ENCODE measurements at places on chromosomes 16 and 17.

GRCh38 chr16:12016291-12016947 lies 39.9 kb downstream of the SNX29 start:
- no peak for DNase-seq

- no peak for DNase-seq
Observed at GRCh38 chr16:68300734-68301459, 9.8 kb downstream of the SLC7A6OS start.

DNA sequence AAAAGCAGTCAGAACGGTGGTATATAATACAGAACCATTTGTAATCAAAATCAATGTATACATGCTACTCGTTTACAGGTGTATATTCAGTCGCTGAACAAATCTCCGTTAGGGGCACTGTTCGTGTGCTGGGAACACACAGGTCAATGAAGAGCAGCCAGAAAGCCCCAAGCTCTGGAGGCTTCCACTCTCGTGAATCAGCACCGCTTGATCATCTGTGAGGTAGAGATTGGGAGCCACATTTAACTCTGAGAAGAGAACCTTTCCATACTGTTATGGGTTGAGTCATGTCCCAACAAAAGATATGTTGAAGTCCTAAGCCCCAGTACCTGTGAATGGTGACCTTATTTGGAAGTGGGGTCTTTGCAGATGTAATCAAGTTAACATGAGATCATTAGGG lies 5.4 kb upstream of the CYTH1 start:
- DNase-seq, result no peak

DNA sequence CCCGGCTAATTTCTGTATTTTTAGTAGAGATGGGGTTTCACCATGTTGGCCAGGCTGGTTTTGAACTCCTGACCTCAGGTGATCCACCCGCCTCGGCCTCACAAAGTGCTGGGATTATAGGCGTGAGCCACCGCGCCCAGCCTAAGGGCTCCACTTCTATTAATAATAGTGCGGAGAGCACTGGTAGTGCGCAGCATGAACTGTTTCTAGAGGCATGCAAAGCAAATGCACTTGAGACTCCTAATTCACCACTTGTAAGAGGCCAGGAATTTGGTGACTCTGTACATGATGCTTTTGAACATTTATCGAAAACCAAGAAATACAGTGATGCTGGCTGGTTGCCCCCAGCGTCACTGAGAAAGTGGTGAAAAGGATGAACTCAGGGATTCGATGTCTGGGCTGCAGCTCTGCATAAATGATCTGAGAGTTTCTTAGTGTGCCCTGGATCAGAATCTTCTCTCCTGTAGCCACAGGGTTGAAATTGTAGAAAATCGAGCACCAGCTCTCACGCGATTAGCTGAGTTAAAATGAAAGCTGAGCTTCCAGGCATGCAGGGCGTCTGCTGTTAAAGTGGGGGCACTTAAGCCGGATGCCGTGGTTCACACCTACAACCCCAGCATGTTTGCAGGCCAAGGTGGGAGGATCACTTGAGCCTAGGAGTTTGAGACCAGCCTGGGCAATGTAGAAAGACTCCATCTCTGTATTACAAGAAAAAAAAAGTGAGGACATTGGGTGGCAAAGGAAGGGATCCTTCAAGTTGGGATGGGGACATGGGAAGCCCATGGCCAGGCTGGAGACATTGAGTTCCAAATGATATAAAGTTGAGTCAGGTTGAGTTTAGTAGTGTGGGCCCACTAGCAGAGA lies 4.8 kb downstream of the RNF213 start:
- no peak for DNase-seq

DNA sequence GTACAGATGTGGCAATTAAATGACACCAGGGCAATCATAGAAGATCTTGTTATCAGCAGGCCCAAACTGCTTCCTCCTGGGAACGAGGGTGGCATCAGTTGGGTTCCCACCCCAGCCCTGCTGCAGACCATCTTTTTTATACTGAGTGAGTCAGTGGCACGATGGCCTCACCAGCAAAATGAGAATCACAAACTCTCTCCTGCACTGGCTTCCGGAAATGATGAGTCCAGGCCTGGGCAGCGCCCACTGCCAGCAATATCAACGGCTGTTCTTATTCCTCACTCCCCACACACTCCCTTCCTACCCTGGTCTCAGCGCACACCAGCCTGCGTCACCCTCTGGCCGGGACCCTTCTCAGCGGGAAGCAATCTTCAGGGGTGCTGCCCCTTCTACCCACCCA lies 340.3 kb downstream of the FOXL1 start:
- DNase-seq, result no peak

DNA sequence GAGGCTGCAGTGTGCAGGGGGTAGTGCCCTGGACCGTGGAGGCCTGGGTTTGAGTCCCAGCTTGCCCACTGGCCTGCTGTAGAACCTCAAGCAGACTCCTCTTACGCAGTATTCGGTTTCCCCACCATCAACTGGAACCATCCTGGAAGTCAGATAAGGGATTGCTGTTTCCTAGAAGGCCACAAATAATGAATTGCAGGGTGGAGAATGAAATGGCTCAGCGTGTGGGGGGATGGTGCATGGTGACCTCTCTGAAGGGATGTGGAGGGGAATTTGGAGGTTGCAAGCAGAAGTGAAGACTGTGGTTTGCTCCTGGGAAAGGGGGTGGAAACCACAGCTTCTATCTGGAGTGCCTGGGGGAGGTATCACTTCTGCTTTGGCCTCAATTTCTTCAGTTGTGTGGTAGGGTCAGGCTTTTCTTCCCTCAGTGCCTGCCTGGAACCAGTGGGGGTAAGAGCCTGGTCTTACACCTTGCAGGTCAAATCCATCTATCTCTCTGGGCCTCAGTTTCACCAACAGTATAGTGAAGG lies 1.7 kb downstream of the ADGRG5 start:
- no peak for DNase-seq

- no peak for DNase-seq
Observed at GRCh38 chr16:13791095-13791494, 128.9 kb upstream of the ERCC4 start.

GRCh38 chr16:2852003-2852730 lies 5.8 kb downstream of the PRSS22 start:
- no peak for DNase-seq

DNA sequence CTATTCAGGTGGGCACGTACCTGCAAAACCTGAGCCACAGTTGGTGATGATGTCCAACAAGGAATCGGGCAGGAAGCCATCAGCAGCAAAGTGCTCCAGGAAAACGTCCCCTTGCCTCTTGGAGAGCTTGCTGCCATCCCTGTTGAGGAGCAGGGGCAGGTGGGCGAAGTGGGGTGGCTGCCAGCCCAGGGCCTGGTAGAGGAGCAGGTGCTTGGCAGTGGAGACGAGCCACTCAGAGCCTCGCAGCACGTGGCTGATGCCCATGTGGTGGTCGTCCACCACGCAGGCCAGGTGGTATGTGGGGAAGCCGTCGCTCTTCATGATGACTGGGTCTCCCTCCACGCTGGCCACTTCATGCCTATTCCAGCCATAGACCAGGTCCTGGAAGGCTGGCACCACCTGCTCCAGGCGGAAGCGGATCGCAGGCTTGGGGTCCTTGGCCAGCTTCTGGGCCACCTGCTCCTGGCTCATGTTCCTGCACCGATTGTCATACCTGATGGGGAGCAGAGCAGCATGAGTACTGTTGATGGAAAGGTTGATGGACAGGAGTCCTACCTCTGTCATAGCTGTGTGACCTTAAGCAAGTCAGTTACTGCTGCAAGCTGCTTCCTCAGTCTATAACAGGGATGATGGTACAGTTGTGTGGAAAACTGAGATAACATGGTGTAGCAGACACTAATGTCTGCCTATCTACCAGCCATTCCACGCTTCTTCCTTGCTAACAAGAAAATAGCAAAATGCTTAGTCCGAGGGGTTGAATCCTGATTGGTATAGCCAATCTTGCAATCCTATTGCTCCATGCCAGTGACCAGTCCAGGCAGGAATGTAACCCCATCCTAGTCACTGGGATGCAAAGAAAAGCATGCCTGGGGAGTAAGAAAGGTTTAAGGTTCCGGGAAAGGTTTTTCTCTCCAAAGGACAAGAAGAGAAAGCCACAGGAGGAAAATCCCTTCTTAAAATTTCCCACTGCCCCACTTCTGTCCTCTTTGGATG lies 22.0 kb downstream of the EARS2 start:
- DNase-seq, result no peak

DNA sequence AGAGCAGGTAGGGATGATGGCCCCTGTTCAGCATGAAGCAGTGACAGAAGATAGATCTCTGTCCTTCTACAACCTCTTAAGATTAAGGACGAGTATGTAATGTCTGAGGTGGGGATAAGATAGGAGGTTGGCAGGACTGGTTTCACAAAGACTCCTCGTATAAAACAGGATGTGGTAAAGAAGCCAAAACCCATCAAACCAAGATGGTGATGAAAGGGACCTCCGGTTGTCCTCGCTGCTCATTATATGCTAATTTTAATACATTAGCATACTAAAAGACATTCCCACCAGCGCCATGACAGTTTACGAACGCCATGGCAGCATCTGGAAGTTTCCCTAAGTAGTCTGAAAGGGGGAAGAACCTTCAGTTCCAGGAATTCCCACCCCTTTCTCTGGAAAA lies 27.3 kb downstream of the MIS12 start:
- DNase-seq, result no peak

- DNase-seq, result peak; percentile 6
Observed at GRCh38 chr16:64089697-64090096, 1032.2 kb downstream of the CDH11 start.

- no peak for DNase-seq
Observed at GRCh38 chr16:18788828-18789514, 1.2 kb downstream of the RPS15A start.

DNA sequence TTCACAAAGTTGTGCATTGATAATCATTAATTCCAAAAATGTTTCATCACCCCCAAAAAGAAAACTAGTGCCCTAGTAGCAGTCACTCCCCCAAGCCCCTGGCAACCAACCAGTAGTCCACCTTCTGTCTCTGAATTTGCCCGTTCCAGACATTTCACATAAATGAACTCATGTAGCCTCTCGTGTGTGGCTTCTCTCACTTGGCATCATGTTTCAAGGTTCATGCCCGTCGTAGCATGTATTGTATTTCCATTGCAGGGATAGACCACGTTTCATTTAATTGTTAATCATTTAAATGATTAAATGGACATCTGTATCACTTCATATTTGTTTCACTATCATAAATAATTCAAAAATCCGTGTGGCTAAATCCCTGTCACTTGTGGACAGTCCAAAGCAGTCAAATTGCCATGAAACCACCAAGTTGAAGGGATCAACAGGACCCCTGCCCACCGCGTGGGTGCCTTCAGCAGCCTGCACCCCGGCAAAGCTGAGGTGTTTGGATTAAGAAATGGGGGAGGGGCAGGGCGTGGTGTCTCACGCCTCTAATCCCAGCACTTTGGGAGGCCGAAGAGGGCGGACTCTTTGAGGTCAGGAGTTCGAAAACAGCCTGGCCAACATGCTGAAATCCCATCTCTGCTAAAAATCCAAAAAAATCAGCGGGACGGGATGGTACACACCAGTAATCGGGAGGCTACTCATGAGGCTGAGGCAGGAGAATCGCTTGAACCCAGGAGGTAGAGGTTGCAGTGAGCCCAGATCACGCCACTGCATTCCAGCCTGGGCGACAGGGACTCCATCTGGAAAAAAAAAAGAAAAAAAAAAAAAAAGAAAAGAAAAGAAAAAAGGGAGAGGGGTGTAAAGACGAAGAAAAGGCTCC lies 8.7 kb upstream of the FLYWCH2 start:
- no peak for DNase-seq

- DNase-seq, result no peak
Observed at GRCh38 chr16:83343935-83344366, 463.8 kb upstream of the HSBP1 start.

DNA sequence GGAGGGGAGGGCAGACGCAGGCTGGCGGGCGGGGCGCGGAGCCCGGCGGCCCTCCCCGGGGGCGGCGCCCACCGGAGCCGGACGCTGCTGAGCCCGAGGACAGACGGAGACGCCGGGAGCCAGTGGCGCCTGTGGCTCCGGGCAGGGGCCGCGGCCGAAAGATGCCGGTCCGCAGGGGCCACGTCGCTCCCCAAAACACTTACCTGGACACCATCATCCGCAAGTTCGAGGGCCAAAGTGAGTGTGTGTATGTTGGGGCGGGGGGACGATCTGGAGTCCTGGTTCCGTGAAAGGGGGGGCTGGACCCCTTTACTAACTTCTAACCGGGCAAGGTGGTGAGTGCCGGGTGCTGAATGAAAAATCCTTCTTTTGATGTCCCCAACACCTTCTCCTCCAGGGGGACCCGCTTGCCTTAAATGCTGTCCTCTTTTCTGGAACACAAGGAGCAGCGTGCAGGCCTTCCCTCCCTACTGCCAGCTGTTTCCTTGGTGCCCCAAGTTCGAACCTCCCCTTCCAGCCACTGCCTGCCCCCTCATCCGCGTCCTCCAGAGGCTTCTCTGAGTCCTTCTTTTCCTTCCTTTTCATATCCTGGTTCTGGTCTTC lies at the start of gene KCNH6:
TSS of gene KCNH6 (plus strand) at position 106 of the 603 bp plus-strand sequence. CDS start at position 162, 56 bp downstream.
- DNase-seq, result no peak

DNA sequence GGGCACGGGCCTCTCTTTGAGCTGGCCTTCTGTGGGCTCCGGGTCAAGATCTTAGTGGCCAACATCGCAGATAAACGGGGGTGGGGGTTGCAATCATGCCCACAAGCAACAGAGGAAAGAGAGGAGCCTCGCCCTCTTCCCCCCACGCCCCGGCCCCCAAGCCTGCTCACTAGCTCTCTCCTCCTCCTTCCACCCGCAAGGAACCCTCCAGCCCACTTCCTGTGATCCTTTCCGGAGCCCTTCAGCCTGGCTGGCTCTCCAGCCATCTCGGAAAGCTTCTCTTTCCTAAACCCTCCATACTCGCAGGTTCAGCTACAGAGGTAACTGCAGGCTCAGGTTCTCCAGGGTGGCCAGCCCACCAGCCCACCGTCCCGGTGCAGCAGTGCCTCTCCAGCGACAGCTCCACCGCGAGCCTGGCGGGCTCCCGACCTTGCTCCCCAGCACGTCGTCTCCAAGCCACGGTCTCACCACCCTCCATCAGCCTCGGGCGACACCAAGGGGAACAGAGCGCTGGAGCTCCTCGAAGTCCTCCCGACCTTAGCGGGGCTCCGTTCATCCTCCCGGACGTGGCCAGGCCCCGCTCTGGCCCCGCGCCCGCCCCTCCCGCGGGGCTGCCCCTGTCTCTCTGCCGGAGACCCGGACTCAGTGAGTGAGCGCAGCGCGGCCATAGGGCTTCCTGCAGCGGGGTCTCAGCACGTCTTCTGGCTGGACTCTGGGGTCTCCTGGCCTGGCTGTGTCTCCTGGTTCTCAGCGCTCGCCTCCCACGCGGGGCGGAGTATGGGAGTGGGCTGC lies 12.9 kb upstream of the ODF4 start:
- peak; percentile 45 for DNase-seq

- DNase-seq, result peak; percentile 80
Observed at GRCh38 chr17:2416010-2416734, 15.3 kb upstream of the MNT start.

- DNase-seq, result no peak
Observed at GRCh38 chr16:54630284-54630967, 300.2 kb upstream of the IRX5 start.
